ENCODE measurements at places on chromosomes 13 and 19.

DNA sequence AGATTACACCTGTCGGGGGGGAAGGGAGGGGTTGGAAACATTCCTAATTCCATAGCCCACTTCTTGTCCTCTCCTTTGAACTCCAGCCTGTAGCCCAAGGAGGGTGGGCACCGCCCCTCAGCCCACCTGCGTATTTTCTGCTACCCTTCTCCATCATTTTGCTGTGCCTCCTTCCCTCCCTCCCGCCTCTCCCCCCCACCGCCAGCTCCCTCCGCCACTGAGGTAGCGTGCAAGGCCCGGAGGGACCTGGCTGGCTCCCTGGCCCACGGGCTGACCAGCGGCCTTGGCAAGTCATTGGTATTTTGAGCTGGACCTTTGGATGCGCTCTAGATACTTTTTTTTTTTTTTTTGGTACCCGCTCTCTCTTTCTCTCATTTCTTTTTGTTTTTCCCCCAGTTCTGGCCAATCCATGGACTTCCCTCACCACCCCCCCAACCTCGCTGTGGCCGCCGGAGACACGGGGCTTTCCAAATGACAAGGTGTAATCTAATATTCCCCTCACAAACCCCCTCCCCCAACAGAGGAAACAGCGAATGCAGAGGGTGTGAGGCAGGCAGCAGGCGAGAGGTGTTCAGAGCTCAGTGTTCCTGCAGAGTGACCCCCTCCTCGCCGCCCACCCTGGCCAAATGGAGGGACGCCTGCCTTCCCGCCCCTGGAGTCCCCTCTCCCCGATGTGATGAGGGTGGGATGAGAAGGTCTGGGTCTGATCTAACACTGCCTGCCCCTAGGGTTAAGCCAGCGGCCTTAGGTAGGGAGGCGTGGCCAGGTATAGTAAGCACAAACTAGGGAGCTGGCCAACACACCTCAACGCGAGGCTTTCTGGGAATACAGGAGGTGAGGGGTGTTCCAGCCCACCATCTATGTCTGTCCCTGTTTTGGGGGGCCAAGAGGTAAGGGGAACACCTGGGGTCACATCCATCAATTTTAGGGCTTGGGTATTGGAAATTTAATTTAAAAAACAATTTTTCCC lies 89.2 kb downstream of the PTPRS start:
- ATAC-seq, result no peak

DNA sequence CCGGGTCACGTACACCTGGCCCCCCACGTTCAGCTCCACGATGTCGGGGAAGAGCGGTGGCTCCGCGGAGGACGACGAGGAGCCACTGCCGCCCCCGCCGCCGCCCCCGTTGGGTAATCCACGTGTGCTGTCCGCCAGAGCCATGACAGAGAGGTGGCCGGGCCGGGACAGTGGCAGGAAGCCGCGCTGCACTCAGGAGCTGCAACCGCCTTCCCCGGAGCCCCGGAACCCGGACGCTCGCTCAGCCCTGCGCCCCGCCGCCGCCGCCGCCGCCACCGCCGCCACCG lies 257 bp downstream of the KCTD12 start:
- ATAC-seq, result no peak

DNA sequence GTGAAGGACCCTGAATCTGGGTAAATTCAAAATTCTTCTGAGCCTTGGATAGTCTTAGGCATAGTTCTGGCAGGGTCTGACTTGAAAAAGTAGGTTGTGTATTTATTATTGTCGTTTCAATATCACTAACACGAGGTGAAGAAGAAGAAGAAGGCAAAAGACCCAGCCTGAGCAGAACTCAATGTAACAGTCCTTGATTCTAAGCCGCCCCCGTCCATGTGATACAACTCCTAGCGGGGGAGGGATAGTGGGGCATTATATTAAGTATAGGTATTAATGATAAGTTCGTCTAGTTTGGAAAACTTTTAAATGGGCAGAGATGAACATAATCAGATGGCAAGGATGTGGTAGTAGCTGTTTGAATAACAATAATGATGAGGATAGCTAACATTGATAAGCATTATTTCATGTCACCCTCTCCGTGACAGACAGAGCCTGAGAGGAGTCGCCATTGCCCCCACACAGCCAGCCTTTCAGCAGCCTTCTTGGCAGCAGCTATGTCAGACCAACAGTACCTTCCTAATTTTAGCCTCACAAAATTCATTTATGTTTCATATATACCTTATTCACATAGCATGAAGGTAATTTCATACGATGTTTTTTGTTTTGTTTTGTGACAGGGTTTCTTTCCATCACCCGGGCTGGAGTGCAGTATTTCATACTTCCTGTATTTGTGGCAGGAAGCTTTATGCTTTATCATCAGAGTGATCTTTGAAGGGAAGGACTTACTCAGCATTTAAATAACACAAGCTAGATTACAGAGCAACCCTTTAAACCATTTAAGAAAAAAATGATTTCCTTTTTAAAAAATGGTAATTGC lies 64.4 kb upstream of the NPAS1 start:
- ATAC-seq, result peak; percentile 73

DNA sequence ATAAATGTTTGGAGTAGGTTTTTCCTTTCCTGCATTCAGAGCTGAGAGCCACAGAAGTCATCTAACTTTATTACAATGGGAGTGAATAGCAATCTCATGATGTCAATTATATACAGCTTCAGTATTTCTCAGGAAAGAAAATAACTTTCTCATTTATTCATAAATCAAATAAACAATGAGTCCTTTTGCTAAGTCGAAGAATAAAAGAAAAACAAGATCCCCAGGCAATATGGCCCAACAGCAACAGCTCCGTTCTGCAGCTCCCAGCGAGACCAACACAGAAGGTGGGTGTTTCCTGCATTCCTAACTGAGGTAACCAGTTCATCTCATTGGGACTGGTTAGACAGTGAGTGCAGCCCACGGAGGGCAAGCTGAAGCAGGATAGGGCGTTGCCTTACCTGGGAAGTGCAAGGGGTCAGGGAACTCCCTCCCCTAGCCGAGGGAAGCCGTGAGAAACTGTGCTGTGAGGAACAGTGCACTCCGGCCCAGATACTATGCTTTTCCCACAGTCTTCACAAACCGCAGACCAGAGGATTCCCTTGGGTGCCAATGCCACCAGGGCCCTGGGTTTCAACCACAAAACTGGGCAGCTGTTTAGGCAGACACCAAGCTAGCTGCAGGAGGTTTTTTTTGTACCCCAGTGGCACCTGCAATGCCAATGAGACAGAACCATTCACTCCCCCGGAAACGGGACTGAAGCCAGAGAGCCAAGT lies 128.2 kb downstream of the SLITRK1 start:
- no peak for ATAC-seq

DNA sequence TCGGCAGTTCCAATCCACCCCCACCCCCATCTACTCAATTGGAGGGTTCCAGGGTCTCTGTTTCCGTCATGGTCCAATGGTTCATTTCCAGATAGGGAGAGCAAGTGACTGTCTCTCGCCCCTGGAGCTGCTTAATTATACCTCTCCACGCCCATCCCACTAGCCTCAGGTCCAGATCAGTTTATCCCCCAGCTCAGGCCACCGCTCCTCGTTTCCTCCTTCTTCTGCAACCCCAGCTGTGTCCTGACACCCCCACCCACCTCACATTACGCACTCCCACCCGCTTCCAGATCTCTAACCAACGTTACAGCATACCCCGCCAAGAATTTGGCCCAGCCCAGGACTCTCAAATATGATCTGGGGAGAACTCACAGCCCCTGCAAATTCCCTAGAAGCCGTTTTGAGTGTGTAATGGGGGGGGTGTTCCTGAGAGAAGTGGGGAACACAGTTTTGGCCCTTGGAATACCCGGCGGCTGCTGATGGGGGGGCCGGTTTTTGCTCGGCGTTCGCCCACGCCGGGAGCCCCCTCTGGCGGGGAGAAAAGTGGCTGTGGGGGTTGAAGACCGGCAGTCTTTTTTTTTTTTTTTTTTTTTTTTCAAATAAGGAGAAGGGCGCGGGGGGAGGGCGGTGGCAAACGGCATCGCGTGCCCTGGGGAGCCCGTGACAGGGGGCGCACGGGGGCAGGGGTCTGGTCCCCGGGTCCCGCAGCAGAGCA lies 1.7 kb upstream of the PDE4A start:
- ATAC-seq, result no peak

DNA sequence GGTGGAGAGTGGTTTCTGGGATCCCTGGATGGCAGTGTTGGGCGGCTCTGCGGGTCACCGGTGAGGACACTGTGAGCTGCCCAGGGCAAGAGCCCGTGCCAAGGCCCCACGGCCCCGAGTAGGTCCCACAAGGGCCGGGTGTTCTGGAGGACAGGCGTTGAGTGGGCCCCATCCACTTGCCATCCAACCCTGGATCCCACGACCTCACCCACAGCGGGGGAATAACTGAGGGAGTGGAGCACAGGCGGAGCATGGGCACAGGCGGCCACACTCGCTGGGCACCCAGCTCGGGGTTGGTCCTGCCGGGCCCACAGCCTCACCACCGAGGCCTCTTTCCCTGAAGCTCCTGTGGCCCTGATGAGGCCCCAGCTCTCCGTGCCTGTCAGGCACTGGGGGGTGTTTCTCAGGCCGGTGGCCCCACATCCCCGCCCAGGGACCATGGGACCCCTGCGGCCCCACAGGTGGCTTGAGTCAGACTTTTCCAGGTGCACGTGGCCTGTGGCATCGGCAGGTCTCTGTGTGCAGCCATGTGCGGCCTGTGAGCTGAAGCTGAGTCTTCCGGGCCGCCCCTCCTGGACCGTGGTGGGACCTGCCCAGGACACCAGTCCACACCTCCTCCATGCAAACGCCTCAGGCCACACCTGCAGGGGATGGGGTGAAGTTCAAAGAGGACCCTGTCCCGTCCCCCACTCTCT lies 16.6 kb downstream of the TMEM255B start:
- ATAC-seq, result no peak

GRCh38 chr19:56838909-56839651 lies 1.4 kb downstream of the PEG3 start:
- ATAC-seq, result peak; percentile 73

DNA sequence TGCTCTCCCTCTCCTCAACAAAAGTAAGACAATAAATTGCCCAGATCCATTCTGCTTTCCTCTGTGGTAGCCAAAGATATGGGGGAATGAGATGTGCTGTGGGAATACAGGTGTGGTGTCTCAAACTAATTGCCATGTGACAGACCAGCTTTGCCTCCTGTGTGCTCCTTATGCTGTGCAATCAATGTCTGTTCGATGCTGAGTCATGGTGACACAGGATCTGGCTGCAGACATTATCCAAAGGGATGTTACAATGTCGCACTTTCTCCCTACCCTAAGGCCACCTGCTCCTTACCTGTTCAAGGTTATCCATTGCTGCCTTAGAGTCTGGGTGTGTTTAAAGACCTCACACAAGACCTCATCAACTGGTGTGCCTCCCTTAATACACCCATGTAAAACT lies 32.5 kb downstream of the FGF14 start:
- ATAC-seq, result no peak

DNA sequence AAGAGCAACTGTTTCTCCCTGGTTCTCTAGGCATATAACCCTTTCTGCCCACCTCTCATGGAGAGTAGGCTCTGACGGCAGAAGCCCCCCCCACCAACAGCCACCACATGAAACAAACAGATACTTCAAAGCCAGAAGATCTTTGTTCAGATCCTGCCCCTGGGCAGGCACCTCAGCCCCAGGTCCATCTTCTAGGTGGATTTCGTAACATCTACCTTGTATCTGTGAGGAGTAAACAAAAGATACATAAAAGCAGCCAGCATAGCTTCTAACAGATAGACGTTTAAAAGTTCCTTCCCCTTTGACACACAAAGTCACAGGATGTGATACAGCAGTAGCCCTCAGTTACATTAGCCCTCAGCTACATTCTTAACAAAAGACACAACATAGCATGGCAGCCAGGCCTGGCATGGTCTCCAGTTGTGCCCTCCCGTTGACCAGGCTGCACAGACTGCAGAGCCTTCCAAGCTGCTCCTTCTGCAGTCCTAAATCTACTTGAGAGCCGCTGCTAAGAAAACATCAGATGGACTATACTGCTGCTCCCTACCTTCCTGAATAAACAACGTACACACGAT lies 35.4 kb downstream of the BRD4 start:
- ATAC-seq, result no peak

GRCh38 chr19:30673336-30673735 lies 301.2 kb downstream of the ZNF536 start:
- no peak for ATAC-seq

All from SK-N-SH treated with all-trans-retinoic acid at 6 μM for 48 hours (cell line).